ENCODE measurements at places on chromosomes 4 and X.

DNA sequence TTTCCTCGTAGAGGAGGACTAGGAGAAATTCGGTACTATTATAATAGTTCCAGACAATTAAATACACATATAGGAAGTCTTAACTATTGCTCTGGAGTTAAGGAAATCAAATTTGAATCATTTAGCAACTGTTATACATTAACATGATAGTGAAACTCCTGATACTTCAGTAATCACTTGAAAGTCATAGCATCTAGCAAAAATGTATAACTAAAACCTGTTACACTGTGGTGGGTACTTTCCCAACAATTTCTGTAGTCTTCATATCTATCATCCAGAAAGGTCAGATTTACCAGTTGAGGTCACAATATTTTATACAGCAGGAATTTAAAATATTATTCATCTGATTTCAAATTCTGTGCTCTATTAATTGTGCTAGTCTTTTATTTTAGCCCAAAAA, 669.6 kb upstream of the PCDH10 start:
- DNase-seq: no peak

DNA sequence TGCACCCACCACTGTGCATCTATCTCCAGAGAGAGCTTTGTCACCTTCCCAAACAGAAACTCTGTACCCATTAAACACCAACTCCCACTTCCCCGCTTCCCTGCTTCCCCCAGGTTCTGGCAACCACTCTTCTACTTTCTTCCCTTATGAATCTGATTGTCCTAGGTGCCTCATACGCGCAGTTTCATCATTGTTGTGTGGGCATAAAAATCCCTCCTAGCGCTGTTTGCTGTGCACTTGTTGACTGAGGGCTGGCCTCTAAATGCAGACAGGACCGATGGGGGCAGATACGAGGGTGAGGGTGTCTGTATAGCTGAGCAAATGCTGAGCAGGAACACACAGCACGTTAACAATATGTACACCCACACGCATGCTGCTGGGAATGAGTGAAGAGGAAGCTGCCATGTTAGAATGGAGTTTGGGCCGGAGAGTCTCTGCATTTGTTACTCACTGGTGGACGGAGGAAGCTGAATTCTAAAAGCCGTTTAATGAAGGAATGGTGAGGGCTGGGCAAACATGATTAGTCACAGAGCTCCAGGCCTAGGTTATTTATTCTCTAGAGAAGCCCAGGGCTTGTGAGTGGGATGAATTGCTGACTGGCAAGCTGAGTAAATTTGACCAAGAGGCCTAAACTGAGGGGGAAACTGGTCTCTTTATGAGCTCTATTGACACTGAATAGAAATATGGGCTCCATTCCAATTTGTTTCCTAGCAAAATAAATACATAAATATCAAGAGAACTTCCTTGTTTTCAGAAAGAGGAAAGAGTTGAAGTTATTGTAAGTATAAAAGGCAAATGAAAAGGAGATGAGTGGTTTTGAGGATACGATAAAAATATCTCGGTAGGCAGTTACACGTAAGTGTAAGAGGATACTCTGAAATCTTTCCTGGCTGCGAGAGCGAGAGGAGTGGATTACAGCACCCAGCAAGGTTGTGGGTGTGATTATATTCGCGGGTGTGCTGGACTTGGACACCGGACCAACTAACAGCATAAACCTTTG, 95.9 kb upstream of the RPS6KA3 start:
- no peak for DNase-seq

GRCh38 chrX:64975491-64975890, 759 bp downstream of the ZC4H2 start:
- peak; percentile 1 for DNase-seq

GRCh38 chr4:26726655-26727387, 133.8 kb upstream of the STIM2 start:
- DNase-seq: no peak

DNA sequence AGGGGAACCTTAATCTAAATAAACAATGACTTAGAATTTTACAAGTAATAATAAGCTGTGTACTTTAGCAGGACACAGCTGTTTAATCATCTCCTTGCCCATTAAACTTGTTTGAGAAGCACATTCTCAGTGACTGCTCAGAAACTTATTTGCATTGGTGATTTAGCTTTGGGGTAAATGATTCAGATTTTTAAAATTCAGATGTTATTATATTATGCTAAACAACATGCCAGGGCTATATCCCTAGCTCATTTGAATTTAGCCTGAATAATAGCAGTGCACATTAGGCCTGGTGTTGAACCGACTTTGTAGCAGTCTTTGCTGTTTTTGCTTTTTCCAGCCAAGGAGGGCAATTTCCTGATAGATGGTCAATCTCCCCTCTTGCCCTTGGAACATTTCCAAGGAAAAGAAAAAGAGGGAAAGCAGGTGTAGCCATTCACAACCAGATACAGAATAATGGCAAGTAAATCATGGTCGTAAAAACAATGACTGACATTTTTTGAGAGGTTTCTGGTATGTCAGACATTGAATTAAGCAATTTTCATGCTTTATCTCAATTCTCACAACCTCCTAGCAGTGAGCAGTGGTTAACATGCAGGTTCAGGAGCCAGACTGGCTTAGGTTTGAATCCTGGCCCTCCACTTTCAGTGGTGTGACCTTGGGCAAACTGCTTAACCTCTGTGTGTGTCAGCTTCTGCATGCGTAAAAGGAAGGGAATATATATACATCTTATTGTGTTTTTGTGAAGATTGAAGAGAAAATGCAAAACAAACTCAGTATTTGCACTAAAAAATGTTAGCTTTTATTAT, 16.8 kb downstream of the ARHGEF38 start:
- DNase-seq: no peak
